Activated naive CD4-positive, alpha-beta T cell treated with anti-CD3 and anti-CD28 coated beads, Interleukin-2, amount 50 U/mL, for 72 hours (primary cell): ENCODE measurements at places on chromosomes 13 and 19.

GRCh38 chr19:970695-971094, 13.4 kb upstream of the WDR18 start:
- no peak for DNase-seq

DNA sequence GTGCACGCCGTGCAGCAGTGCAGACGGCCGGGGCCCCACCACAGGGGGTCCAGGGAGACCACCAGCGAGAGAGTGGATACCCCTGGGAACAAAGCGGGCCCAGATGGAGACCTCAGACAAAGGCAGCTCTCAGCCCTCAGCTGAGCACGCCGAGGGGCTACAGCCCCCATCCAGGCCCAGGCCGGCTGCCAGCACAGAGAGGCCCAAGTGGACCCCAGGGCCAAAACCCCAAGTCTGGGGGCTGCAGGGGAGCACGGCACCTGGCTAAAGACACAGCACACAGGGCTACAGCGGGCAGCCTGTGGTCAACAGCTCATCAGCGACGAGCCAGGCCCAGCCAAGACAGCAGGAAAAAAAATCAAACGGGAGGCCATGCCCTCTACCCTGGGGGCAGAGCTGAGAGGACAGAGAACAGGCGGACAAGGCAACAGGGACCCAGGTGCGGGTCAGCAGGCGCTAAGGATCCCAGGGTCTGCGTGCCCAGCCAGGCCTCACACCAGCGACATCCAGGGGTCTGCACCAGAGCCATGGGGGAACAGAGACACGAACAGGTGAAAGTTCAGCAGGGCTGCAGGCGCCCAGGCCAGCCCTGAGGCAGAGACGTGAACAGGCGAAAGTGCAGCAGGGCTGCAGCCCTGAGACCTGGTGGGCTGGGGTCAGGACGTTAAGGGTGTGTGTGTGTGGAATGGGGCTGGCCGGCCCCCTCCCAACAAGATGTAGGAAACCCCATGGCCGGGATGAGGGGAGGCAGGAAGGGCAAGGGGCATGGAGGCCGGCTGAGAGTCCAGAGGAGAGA, 34.3 kb downstream of the RASA3 start:
- no peak for DNase-seq

DNA sequence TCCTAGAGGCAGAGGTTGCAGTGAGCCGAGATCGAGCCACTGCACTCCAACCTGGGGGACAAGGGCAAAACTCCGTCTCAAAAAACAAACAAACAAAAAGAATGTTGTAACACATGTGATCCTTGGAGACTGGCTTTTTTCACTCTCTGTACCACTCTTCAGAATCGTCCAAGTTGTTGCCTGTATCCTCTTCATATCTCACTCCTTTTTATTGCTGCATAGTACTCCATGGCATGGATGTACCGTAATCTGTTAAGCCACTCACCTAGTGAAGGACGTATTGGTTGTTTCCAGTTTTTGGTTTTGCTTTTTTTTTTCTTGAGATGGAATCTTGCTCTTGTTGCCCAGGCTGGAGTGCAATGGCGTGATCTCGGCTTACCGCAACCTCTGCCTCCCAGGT, 7.0 kb upstream of the CD22 start:
- DNase-seq: no peak

GRCh38 chr13:107518780-107519179, 696.6 kb downstream of the LIG4 start:
- DNase-seq: no peak

GRCh38 chr19:41564515-41565378, 11.2 kb upstream of the CEACAM21 start:
- no peak for DNase-seq

- DNase-seq: no peak
Measured at GRCh38 chr19:45591004-45591637, 6.5 kb upstream of the OPA3 start.

DNA sequence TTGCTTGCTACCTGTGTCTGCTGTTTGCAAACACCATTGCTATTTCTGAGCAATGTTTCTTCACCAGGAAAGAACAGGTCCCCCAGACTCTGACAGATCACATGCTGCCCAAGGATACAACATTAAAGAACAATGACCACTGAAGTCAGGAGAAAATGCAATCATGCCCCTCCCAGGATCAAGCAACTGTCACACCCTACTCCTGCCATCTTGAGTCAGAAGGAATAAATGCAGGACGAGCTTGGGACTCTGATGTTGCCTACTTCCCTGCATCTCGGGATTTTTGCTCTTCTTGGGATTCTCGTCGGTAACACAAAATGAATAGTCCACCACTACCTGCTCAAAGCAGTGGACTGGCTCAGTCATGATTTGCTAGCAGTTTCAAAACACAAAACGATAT, 490.6 kb downstream of the COG6 start:
- no peak for DNase-seq

DNA sequence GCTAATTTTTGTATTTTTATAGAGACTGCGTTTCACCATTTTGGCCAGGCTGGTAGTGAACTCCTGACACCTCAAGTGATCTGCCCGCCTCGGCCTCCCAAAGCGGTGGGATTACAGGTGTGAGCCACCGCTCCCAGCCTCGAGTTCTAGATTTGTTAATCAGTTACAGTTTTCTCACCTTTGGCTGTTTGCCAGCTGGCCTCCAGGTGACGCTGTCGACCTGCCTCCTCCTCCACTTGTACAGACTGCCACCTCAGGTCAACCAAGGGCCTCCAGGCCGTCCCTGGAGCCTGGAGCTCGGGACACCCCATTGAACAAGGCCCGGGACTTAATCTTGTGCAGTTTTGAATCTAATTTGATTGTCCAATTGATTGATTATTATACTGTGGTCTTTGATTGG, 45.5 kb downstream of the IER2 start:
- peak; percentile 41 for DNase-seq

- DNase-seq: no peak
Measured at GRCh38 chr19:2488405-2488941, 12.5 kb downstream of the GADD45B start.

GRCh38 chr13:22505489-22505888, 675.3 kb upstream of the SGCG start:
- DNase-seq: no peak

DNA sequence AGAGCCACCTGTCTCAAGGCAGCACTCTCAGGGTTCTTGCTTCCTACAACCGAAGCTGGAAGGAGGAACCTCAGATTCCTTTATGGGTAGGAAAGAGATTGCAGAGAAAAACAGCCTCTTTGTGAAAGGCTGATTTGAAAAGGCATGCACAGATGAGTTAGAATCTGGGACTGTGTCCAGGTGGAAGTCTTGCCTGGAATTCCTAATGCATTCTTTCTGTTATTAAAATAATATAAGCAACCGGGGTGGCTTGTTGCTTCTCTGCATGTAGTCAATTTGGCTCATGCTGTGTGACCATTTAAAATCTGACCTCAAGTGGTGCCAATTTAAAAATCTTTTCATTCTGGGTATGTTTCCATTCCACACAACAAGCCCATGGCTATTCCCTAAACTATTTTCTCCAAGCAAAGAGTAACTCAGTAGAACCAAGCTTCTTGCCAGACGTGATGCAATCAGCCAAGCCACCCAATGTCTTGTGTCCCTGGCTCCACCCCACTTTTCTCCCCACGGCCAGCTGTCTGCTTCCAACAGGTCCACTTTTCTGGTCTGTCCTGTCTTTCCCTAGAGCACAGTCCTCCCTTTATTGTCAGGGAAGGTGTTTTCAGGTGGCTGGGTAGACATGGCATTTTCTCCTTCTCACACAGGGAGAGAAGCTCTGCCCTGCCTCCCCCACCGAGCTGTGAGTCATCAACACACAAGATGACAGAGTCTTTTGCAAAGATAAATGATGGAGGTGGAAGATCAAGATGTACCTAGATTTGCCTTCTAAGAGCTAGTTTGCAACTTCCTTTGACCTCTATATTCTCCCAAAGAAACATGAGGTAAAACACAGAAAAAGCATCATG, 394.3 kb downstream of the FOXO1 start:
- no peak for DNase-seq

DNA sequence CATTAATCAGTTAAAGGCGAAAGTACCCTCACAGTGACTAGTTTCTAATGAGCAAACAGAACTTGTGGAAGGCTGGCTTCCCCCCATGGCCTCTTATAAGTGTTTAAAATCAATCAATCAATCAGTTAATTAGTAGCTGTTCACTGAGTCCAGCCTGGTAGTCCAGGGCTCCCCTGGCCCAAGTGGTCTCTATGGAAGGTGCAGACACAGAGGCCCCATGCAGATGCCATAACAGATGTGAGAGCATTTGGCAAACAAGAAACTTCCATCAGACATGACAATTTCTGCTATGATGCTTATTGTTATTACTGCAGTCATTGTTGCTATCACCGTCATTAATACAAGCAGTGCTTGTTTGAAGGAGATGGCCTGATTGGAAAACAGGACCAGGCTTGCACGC, 179.0 kb upstream of the TSHZ3 start:
- DNase-seq: no peak

DNA sequence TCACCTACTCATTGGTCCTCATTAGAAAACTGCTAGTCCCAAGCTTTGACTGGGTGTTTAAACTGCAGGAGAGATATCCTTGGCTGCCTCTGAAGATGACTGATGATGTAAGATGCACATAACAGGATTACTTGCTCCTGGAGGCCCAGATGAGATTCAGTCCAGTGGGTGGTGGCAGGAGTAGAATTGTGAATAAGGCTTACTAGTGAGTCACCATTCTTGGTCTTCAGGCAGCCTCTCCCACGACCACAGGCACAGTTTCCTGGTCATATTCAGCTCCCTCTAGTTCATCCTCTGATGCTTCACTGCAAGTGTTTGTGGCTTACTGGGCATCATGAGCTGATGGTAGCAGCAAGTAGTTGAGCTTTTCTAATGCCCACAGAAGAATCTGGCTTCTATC, 12.1 kb downstream of the SERTM1 start:
- no peak for DNase-seq

- DNase-seq: no peak
Measured at GRCh38 chr19:36081385-36081784, 26.7 kb downstream of the WDR62 start.

GRCh38 chr13:95588721-95589120, 36.2 kb downstream of the CLDN10 start:
- DNase-seq: no peak

DNA sequence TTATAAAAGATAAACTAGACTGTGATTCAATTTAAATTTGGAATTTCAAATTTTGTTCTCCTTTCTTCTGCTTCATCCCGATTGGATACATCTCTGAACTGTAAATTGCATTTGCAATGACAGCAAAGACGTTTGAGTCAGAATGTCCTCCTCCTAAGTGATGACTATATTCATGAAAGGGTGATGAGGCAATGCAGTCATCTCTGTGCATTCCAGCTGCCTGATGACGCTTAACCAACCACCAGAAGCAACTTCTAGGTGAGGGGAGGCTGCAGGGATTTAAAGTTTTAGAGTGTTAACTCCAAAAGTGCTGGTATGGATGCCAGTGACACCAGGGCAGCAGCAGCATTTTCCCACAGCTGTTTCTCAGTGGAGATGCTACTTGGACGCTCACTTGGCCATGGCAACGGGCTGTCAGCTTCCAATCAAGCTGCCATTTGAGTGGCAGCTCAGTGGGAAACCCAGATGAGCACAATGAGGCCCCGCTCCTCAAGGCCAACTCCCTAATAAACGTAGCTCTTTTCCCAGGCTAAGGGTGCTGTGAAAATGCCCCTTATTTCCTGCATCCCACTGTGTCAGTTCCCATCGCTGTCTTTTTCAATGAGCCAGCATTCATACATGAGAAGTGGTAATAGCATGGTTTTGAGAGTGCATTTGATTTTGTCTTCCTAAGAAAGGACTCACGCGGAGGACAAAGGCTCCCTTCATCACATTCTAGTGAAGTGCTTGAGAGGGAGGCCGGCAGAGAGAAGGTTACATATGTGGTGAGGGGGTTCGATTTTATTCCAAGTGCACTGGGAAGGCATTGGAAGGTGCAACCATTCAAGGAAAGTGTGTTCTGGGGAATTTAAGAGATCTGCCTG, 45.2 kb upstream of the AMER2 start:
- DNase-seq: no peak

- DNase-seq: no peak
Measured at GRCh38 chr19:17112700-17113099, 37.1 kb downstream of the MYO9B start.

- DNase-seq: no peak
Measured at GRCh38 chr19:49453757-49454240, 774 bp downstream of the ALDH16A1 start.

DNA sequence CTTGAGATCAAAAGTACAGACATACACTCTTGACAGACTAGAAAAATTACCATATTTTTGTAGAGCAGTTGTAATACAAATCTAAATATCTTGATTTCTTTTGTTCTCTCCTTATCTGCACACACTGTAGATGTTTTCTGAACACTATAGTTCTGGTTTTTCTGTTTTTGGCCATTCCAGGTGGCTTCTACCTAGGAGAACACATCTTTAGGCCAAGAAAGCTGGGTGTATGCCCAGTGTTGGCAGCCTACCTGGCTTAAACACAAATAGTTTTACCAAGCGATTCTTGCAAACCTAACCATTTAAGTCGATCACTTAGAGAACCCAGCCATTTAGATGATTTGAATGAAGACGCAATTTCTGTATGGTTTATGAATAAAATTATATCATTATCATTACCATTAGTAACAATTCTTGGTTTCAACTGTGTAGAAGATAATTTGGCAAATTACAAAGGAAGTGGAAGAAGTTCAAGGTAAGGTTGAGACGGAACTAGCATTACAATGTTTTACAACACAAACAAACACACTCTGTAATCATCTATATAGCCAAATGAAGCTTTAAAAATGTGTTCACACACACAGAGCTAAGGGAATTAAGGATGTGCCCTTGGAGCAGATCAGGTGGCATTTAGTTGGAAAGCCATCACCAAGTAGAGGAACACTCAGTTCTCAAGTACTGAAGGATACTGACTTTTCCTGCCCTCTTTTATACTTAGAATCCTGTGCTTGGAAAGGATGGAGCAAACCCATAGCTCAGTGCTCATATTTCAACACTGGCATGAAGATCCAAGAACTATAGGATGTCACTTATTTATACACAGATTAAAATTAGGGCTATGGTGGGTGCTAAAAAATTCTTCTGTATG, 36.2 kb downstream of the ERCC5 start:
- no peak for DNase-seq

- DNase-seq: peak; percentile 13
Measured at GRCh38 chr19:39752390-39752789, 14.6 kb upstream of the CLC start.

- no peak for DNase-seq
Measured at GRCh38 chr13:24086642-24087041, 73.9 kb upstream of the SPATA13 start.

DNA sequence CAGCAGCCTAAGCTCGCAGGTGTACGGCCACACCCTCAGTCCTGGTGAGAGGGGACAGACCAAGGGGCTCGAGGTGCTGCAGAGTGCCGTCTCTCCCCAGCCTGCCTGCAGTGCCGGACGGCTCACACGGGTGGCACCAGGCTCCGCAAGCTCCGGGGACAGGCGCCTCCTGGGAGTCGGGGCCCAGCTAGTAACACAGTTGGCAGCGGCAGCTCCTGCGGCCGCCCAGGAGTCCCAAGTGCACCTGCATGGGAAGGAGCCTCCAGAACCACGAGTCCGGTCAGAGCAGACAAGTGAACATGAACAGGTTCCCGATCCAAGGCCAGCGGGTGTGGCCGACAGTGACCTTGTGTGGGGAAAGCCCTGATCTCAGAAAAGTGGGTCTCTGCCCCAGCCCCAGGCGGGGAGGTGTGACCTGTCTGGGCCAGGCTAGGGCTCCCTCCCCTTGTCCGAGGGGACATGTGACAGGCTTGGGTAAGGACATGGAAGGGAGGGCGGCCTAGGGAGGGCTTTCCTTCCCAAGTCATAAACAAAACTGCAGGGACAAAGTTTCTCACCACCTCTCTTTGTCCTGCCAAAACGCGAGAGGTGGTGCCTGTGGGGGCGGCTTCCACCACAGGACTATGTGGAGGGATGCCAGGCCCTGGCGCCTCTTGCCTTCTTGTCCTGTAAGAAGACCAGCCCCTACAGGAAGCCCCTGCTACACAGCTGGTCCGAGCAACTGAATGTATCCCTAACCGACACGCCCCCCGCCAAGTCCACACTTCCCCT, 46.5 kb downstream of the MLLT1 start:
- no peak for DNase-seq
